ENCODE measurements at places on chromosomes 4 and X.
A peak's percentile ranks its signal among the peaks of the same experiment; 100 is the strongest.

GRCh38 chrX:24150051-24150790 lies 692 bp downstream of the ZFX start:
- DNase-seq, result peak; percentile 86

DNA sequence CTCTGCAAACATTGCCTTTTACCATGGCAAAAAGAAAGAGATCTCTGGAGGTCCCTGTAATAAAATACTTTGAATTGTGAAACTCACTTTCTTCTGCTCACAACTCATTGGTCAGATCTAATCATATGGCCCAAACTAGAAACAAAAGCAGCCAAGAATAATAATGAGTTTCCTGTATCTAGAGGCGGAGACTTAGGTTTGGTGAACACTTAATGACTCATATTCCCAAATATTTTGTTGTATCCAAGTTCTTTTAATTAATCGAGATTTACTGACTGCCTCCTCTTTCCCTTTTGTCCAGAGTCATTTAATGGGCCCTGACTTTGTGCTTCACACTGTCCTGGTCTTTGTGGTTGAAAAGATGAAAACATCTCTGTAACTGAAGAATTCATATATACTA lies 190.6 kb downstream of the CCSER1 start:
- no peak for DNase-seq

- no peak for DNase-seq
Measured at GRCh38 chrX:120560405-120560841, 339 bp downstream of the CUL4B start.

GRCh38 chr4:53098681-53099121 lies 236.6 kb downstream of the RASL11B start:
- DNase-seq, result no peak
